Activated CD4-positive, alpha-beta T cell treated with anti-CD3 and anti-CD28 coated beads, Interleukin-2, amount 50 U/mL, for 1 hour (primary cell): ENCODE measurements at places on chromosomes 16 and 17.

GRCh38 chr16:11563493-11564040 is 23.2 kb downstream of the LITAF start:
- no peak for DNase-seq

- DNase-seq = no peak
Measured at GRCh38 chr16:60060731-60061130, 1326.6 kb upstream of the GOT2 start.

DNA sequence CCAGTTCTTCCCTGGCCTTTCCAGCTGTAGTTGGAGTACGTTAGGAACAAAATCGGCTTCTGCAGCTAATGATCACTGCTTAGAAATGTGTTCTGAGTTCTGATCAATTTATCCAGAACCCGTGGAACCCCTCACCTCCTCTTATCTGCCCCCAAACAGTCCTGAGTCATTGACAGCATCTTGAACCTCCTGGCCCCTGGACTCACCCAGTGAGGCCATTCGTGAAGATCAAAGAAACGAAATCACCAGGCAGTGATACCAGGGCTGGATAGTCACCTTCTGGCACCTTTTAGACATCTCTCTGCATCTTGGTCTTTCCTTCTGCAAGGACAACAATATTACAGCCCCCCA is 17.0 kb upstream of the EXOC7 start:
- DNase-seq = no peak

GRCh38 chr17:7147772-7148171 is 31.4 kb downstream of the ASGR1 start:
- DNase-seq = no peak

DNA sequence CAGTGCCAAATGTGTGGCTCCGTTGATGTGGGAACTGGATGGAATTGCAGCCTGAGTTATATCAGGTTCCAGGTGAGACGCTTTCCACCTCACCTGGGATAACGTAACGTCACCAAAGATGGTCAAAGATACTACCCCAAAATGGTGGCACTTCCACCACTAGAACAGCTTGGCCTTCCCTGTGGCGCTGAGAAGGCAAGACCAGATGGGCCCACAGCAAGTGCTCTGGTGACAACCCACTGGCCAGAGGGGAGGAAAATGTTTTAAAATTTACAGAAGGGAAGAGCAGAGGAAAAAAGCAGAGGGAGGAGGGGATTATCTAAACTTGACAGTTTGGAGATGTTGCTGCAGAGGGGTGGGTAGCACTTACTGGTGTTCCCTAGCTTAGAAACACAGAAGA is 7.5 kb upstream of the ITGA2B start:
- no peak for DNase-seq

GRCh38 chr16:64481497-64481896 is 640.4 kb downstream of the CDH11 start:
- no peak for DNase-seq
